Thymus (tissue), 14 donors: ENCODE measurements at places on chromosomes 13 and 19. TPM values are rescaled to one million over a fixed set of nuclear protein-coding genes. Genes with fewer than 3 reads are reported as not detected.

DNA sequence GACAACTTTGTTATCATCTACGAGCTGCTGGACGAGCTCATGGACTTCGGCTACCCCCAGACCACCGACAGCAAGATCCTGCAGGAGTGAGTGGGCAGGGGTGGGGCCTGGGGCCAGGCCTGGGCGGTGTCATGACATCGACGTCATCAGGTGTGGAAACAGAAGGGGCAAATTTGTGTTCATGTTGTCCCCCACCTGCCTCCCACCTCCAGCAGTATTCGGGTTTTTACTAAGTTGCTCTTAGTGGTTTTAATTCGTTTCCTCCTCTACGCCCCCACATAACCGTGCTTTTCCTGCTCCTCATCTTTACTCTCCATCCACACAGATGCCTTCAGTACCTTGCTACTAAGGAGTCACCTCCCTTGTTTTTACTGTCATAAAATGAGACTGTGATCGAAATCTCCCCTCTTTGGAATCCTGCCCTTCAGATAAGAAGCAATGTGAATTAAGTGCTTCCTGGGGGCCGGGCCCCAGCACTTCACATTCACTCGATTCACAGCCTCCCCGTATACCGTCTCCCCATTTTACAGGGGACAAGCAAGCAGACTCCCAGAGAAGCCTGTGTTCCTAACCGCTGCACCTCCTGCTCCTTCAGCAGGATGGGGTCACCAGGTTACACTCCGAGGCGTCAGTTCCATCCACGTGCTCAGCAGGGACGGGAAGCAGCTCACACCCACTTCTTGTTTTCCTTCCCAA is 10.5 kb downstream of the AP1M1 start:
- no peak overlapping the region for H3K4me3 ChIP-seq
- H3K27ac ChIP-seq = no peak overlapping the region
- no peak for DNase-seq
- H3K36me3 ChIP-seq = peaks cover 80% of the 10 kb centered on the region
- peaks cover 22% of the 10 kb centered on the region for H3K4me1 ChIP-seq

DNA sequence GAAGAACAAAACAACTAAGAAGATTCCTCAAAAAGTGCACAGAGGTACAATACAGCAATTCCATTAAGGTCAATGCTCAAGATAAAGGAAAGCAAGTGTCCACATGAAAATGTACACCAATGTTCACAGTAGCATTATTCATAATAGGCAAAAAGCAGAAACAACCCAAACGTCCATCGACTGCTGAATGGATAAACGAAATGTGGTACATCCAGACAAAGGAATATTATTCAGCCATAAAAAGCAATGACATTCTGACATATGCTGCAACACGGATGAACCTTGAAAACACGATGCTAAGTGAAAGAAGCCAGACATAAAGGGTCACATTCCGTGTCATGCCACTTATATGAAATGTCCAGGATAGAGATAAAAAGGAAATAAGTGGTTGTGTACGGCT is 29.3 kb downstream of the SLC7A1 start:
- H3K4me1 ChIP-seq = peaks cover 7% of the 10 kb centered on the region
- H3K27ac ChIP-seq = no peak overlapping the region
- no peaks in the 10 kb centered on the region for H3K27me3 ChIP-seq
- H3K4me3 ChIP-seq = no peak overlapping the region

- H3K27me3 ChIP-seq = peaks cover 13% of the 10 kb centered on the region
- peak; percentile 2 for DNase-seq
- H3K36me3 ChIP-seq = no peaks in the 10 kb centered on the region
- H3K4me3 ChIP-seq = peak within 1 kb of the TSS; percentile 27
- H3K4me1 ChIP-seq = no peaks in the 10 kb centered on the region
- peak within 1 kb of the TSS; percentile 20 for H3K27ac ChIP-seq
Measured at GRCh38 chr13:93226623-93227279, at the start of gene GPC6. GPC6 (plus strand) TSS chr13:93226807.

Gene ANKRD24
- total RNA-seq = 0.42 TPM

DNA sequence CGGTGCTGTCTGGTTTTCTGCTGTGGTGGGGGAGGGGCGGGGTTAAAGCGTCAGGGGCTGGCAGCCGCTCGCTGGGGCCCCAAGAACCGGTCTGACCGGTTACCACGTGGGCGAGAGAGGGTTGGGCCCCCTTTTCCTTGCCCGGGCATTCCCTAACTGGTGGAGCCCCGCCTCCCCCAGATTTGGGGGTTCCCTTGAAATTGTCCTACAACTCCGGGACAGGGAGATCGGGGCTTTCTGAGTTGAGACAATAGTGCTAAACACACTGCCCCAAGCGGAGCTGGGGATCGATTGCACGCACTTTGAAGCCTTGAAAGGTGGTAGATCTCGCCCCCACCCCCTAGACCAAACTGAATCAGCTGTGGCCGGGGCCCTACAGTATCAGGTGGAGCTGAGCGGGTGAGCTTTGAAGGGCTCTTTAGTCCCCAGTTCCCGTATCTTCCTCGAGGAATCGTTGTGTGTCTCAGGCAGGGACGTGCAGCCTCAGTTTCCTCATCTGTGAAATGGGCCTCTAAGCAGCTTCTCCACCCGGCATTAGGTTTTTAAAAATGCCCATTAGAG is 4.8 kb downstream of the IER2 start:
- no peaks in the 10 kb centered on the region for H3K36me3 ChIP-seq
- peak overlapping the region; percentile 87 for H3K4me3 ChIP-seq
- DNase-seq = peak; percentile 41
- H3K4me1 ChIP-seq = peaks cover 46% of the 10 kb centered on the region
- H3K27me3 ChIP-seq = no peaks in the 10 kb centered on the region

- DNase-seq = no peak
- peaks cover 5% of the 10 kb centered on the region for H3K4me1 ChIP-seq
- no peak overlapping the region for H3K27ac ChIP-seq
- H3K4me3 ChIP-seq = no peak overlapping the region
Measured at GRCh38 chr13:51613535-51613934, 29.3 kb downstream of the WDFY2 start.

Gene AP1M1
- total RNA-seq = 38.4 TPM

Gene MTMR6
- total RNA-seq = 17.8 TPM

DNA sequence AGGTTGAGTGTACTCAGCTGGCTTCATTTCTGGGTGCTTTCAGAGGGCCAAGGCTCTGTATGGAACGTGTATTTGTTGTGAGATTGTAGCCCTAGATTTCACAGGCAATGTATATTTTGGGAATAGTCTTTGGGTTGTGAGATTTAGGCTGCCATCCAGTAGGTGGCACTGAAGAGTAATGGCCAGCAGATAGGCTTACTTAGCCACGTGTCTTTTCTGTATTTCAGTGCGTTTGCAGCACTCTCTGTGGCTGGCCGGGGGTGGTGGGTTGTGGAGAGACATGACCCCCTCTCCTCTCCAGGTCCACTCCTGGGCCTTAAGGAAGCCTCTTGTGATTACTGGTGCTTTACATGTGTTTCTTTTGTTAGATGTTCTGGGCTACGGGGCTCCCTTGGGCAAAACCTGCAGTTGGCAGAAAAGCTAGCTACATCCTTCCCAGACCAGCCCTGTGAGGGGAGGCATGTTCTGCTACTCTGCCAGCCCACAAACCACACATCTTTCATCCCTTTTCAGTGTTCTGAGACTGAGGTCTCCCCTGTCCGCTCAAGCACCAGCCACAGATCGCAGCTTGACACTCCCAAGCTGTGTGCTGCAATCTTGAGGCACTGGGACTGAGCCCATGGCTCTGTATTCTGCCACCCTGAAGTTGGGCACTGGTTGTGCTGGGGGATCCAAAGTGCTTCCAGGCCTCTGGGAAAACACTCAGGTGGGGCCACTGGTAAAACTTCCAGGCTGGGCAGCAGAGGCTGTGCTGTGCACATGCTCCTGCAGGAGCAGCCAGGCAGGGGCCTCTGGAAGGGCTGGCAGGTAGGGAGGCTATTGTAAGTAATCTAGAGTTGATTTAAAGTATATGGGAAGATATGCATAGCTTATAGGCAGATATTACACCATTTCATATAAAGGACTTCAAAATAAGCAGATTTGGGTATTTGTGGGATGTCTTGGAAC is 1096.8 kb upstream of the PCDH20 start:
- no peak overlapping the region for H3K4me3 ChIP-seq
- H3K4me1 ChIP-seq = no peaks in the 10 kb centered on the region
- H3K27me3 ChIP-seq = no peaks in the 10 kb centered on the region
- no peak overlapping the region for H3K27ac ChIP-seq
- H3K36me3 ChIP-seq = no peaks in the 10 kb centered on the region

GRCh38 chr13:102191951-102192502 is 209.8 kb downstream of the FGF14 start:
- H3K27ac ChIP-seq = no peak overlapping the region
- H3K36me3 ChIP-seq = no peaks in the 10 kb centered on the region

DNA sequence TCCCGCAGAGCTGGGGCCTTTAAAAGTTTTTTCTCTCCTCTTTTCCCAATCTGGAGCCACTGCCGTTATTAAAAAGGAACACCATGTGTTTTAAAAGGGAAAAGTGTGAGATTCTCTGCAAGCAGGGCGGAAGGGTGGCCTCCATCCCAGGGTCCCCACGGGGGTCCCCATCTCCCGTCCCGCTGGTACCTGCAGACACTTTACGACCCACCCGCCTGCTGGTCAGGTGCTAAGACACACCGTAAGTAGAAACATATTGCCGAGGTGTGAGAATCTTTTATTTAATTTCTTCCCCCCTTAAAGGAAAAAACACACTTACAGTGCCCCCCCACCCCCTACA is 1.8 kb downstream of the CRLF1 start:
- peaks cover 3% of the 10 kb centered on the region for H3K4me1 ChIP-seq
- H3K27ac ChIP-seq = no peak overlapping the region
- H3K4me3 ChIP-seq = no peak overlapping the region
- no peak for DNase-seq
- no peaks in the 10 kb centered on the region for H3K36me3 ChIP-seq

Gene TYROBP
- total RNA-seq = 52.6 TPM

GRCh38 chr13:55087085-55087484 is 2053.6 kb upstream of the PRR20A start:
- no peak for DNase-seq
- H3K27ac ChIP-seq = no peak overlapping the region
- no peaks in the 10 kb centered on the region for H3K36me3 ChIP-seq
- H3K27me3 ChIP-seq = no peaks in the 10 kb centered on the region

Gene GARIN5B
- total RNA-seq = not detected

DNA sequence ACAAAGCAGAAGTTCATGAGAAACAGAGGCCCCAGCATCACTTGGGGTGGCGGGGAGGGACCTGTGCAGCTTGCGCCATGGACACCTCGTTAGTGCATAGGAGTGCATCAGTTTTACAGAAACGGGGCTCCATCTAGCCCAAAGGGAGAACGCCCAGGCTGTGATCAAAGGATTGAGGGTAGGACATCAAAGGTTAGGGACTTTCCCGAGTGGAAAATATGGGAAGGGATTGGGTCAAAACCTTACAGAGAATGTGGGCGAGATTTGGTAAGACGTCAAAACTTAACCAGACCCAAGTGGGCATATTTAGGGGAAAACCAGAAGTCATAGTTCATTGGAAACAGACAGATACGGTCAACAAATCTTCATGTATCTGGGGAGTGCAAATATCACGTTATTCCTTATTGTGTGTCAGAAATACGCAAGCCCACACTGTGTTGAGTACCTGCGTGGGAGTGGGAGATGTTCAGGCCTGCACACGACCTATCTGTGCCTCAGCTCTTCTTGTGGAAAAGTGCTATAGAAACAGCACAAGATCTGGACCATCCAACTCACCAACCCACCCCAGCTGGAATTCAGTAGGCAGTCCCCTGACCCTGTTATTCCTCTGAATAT is 9.4 kb upstream of the GRAMD1A start:
- no peak overlapping the region for H3K27ac ChIP-seq
- no peak overlapping the region for H3K4me3 ChIP-seq
- no peak for DNase-seq
- H3K4me1 ChIP-seq = peaks cover 10% of the 10 kb centered on the region

- H3K36me3 ChIP-seq = no peaks in the 10 kb centered on the region
- H3K4me1 ChIP-seq = peaks cover 23% of the 10 kb centered on the region
- DNase-seq = no peak
- H3K27me3 ChIP-seq = peaks cover 57% of the 10 kb centered on the region
Measured at GRCh38 chr13:106530980-106531481, 4.4 kb downstream of the EFNB2 start.

GRCh38 chr13:23460309-23460708 is 26.8 kb upstream of the SACS start:
- H3K4me1 ChIP-seq = no peaks in the 10 kb centered on the region
- H3K4me3 ChIP-seq = no peak overlapping the region
- H3K27ac ChIP-seq = no peak overlapping the region
- DNase-seq = no peak
- H3K27me3 ChIP-seq = no peaks in the 10 kb centered on the region

DNA sequence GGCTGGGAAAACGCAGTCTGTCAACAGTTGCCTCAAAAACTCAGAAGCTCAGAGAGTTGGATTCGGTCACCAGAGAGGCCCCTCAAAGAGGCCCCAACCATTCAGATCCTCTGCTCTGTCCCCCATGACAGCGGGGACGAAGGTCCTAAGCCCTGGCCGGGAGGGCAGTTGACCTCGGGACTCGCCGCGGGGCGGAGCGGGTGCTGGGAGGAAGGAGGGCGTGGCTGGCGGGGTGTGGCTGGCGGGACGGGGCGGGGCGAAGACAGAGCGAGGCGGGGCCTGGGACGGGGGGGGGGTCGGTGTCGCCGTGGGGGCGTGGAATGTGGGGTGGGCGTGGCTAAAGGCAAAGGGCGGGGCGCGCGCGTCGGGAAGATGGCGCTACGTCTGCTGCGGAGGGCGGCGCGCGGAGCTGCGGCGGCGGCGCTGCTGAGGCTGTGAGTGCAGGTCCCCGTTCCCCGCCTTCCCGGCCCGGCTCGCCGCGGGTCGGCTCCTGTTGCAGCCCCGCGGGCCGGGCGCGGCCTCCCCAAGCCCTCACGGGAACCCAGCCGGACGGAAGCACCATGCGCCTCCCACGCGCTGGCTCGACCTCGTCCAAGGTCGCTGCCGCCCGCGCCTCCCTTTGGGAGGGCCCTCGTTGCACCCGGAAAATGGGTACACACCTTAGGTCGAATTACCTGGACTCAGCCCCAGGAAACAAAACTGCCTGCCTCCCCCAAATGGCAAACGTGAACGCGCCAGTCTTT is 105.2 kb downstream of the TM9SF2 start:
- H3K36me3 ChIP-seq = no peaks in the 10 kb centered on the region
- peak within 1 kb of the TSS; percentile 82 for H3K27ac ChIP-seq
- H3K27me3 ChIP-seq = no peaks in the 10 kb centered on the region
- peak within 1 kb of the TSS; percentile 87 for H3K4me3 ChIP-seq

DNA sequence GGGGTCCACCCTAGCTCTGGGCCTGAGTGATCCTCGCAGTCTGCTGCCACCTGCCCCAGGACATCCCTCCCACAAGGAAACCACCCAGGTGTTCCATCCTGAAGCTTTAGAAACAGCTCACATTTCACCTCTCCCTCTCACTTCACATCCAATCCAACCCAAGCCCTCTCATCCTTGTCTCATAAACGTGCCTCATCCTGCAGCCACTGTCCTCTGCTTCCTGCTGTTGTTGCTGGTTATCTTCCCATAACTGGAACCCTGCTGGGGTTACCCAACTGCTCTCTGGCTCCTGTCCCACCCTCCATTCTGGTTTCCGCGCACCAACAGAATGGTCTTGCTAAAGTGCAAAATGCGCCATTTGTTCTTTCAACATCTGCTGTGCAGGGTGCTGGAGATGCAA is 59.7 kb upstream of the MTIF3 start:
- H3K4me1 ChIP-seq = no peaks in the 10 kb centered on the region
- DNase-seq = no peak
- no peak overlapping the region for H3K27ac ChIP-seq
- H3K36me3 ChIP-seq = no peaks in the 10 kb centered on the region
- no peaks in the 10 kb centered on the region for H3K27me3 ChIP-seq
